ENCODE measurements at places on chromosomes 4 and X.

GRCh38 chr4:16764622-16765021 lies 133.8 kb downstream of the LDB2 start:
- no peak for DNase-seq

DNA sequence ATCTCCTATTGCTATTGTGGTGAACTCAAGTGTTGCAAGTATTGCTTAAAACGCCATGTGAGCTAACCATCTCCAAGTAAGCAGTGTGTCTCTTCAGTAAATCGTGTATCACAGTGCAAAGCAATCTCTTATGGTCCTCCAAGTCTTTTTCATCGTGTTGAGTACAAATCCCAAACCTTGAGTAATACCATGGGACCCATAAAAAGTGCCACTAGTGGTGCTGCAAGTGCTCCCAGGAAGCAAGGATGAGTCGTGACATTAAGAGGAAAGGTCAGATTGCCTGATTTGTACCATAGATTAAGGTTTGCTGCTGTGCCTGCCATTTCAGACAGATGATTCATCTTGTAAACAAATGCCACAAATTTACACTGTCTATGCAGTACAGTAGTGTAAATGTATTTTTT lies 66.9 kb upstream of the BMPR1B start:
- DNase-seq: no peak

- no peak for DNase-seq
Measured at GRCh38 chr4:186904101-186904500, 180.4 kb upstream of the FAT1 start.

- no peak for DNase-seq
Measured at GRCh38 chr4:165343353-165344191, 16.1 kb downstream of the MSMO1 start.

DNA sequence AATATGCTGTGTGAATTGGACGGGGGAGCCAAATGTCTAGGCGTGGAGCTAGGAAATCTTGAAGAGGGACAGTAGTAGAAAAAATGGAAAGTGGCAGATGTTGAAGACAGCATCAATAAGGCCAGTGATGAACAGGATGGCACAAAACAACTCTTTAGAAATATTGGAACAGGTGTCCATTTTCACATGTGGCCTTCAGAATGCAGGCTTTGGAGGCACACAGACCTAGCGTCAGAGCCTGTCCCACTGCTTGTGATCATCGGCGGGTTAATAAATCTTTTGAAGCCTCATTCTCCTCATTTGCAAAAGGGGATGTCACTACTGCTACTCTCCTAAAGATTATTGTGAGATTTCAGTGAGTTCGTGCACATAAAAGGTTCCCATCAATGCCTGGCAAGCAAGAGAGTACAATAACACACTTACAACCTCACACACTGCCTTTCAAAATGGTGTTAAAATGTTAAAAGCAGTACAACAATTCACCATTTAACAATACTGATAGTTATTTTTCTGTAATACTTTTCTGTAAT lies 2.4 kb downstream of the PDLIM3 start:
- no peak for DNase-seq

- no peak for DNase-seq
Measured at GRCh38 chr4:52032005-52032404, 6.1 kb downstream of the SGCB start.

- DNase-seq: no peak
Measured at GRCh38 chr4:20249333-20249732, 2.4 kb upstream of the SLIT2 start.

- DNase-seq: no peak
Measured at GRCh38 chrX:7109838-7110793, 37.4 kb upstream of the STS start.

DNA sequence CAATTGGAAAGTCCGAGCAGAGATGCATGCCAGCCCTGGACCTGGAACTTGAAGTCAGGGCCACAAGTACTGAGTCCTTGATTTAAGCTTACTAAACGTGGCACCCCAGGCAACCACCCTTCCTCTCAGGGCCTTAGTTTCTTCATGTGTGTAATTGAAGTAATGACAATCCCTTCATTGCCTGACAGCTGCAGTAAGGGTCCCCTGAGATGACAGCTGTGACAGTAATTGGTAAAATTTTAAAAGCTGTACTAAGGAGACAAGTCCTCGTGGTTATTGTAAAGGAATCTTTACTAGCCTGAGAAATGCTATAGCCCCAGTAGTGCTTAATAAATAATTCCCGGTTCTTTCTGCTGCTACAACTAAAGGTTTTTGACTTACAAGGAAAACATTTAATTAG lies 175.1 kb upstream of the RADX start:
- DNase-seq: no peak

- no peak for DNase-seq
Measured at GRCh38 chr4:97577004-97577403, 566.3 kb downstream of the STPG2 start.

DNA sequence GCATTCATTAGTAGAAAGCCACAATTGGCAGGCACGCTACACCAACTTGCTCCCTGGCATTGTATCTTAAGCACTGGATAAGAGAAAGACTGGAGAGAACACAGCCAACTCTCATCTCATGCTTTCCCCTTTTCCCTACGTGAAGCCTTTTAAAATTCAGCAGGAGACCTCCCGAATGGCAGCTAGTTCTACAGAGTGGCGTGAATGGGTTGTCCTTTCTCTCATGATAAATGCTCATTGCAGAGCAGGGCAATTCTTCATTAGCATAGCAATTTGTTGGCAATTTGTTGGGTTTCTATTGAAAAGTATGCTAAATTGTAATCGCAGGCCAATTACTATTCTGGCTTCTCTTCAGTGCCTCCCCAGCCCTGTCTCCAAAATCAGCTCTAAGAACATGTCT lies 48.0 kb downstream of the SEPTIN11 start:
- no peak for DNase-seq

GRCh38 chr4:77120886-77121508 lies 36.0 kb upstream of the CCNG2 start:
- DNase-seq: no peak

GRCh38 chr4:182880387-182881356 lies 36.5 kb downstream of the DCTD start:
- DNase-seq: peak; percentile 38

DNA sequence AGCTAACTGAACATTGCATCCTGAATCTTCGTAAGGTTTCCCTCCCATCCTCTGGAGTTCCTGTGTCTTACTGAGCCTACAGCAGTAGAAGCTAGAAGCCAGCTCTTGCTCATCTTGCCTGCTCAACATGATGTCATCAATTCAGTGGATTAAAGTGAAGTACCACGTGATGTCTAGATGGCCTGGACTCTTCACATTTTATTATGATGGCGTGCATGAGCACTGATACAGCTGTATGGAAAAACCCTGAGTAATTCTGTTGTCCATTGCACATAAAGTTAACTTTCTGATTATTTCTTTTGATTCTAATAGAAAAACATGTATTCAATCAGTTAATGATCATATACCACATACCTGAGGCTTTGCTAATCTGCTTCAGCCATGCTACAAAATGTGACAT lies 2387.7 kb upstream of the TENM3 start:
- DNase-seq: no peak

- DNase-seq: no peak
Measured at GRCh38 chr4:8648296-8648695, 55.7 kb downstream of the CPZ start.

DNA sequence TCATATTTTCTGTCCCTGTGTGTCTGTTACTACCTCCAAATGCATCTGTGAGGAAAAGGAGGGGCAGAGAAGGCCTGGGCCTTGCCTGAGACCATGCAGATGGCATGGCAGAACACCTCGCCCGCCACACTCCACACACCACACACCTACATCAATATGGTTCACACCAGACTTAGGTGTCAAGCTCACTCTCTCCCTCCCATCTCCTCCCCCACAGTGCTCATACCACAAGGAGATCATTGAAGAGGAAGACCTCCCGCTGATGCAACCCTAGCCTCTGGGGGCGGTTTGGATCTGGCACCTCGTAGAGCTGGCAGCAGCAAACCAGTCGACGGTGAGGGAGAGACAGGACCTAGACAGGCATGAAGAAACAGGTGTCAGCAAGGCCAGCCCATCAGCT lies 16.6 kb upstream of the KDM5C start:
- no peak for DNase-seq

- DNase-seq: no peak
Measured at GRCh38 chr4:46931981-46932380, 22.9 kb upstream of the COX7B2 start.

DNA sequence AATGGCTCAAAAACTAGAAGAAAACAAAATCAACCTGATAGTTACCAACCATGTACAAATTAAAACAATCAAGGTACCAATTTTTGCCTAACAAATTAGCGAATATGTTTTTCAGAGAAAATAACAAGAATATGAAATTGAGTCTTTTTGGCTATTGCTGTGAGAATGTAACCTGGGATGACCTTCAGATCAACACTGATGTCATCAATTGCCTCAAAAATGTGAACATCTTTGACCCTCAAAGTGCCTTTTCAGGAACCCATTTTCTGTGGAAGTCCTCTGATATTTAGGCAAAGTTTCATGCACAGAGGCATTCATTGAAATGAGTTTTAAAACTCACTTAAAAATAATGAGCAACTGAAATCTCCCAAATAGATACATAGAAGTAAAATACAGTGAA lies 6.1 kb downstream of the RELL1 start:
- DNase-seq: no peak

- DNase-seq: no peak
Measured at GRCh38 chr4:56622176-56622575, 58.9 kb downstream of the HOPX start.

GRCh38 chrX:20362268-20363267 lies 95.9 kb upstream of the RPS6KA3 start:
- no peak for DNase-seq

GRCh38 chrX:31314921-31315320 lies 243.1 kb upstream of the FTHL17 start:
- DNase-seq: no peak

- no peak for DNase-seq
Measured at GRCh38 chrX:38896724-38897298, 95.6 kb downstream of the MID1IP1 start.

DNA sequence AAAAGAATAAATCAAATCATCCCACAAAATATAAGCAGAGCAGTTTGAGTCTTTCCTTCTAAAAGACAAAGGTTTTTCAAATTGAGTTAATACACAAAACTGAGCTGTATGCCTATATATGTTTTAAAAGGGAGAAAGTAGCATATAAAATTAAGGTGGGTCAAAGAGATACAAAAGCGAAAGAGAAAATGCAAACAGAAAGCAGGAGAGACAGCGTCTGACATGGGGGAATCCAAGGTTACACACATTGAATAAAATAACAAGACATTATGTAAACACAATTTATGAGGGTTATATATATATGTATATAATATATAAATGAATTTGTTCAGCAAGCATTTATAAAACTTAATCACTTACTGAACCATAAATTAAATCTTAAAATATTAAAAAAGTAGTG lies 276.1 kb upstream of the LCORL start:
- DNase-seq: no peak

- no peak for DNase-seq
Measured at GRCh38 chr4:41245983-41246382, 10.7 kb upstream of the UCHL1 start.

DNA sequence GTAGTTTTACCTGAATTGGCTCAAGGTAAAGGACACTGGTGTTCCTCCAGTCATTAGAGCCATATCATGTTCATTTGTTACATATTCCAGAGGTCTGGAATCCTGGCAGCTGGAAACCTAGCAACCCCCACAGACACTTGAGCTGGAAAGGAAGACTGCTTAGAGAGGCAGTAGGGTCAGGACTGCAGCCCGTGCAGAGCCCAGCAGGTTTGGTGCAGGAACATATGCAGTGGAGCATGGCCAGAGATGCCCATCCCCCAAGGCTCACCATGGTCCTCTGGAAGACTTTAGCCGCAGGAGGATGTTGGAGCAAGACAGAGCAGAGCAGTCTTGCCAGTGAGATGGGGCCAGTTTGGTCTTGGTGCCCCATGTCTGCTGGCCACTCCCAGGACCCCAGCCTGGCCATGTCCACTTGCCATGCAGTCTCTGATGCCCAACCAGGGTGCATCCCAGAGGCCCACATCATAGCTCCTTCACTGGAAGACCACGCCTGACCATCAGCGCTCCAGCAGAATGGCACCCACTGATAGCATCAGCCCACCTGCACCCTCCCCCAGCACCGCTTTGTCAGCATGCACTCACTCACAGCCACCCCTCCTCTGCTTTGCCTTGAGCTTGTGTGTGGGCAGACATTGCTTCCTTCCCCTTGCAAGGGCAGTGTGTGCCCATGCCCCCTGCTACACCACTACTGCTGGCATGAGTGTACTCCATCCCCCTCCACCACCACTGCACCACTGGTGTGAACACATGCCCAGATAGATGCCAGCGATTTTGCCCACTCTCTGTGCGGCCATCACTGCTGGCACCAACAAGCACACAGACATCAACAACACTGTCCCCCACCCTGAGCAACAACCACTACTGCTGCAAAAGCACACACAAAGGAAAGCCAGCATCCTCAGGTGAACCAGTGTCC lies 190.3 kb upstream of the SPOCK3 start:
- DNase-seq: no peak
